ENCODE measurements at places on chromosomes 13 and 19.

DNA sequence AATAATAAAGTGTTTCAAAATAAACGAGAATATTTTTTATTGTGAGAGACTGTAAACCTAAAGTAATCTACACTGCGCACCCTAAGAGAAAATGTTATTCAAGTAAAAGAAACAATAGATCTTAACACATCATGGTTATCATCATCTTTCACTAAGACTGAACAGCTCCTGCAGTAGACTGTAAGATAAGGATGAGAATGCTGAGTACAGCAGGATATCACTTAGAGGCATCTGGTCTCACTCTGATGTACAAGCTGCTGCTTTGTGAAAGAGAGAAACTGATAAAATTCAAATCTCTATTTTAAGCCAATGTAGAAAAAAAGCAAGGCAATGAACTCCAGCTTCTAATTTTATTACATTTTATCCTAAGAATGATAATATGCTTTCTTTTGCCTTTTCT is 261.7 kb upstream of the HTR2A start:
- DNase-seq, result no peak

DNA sequence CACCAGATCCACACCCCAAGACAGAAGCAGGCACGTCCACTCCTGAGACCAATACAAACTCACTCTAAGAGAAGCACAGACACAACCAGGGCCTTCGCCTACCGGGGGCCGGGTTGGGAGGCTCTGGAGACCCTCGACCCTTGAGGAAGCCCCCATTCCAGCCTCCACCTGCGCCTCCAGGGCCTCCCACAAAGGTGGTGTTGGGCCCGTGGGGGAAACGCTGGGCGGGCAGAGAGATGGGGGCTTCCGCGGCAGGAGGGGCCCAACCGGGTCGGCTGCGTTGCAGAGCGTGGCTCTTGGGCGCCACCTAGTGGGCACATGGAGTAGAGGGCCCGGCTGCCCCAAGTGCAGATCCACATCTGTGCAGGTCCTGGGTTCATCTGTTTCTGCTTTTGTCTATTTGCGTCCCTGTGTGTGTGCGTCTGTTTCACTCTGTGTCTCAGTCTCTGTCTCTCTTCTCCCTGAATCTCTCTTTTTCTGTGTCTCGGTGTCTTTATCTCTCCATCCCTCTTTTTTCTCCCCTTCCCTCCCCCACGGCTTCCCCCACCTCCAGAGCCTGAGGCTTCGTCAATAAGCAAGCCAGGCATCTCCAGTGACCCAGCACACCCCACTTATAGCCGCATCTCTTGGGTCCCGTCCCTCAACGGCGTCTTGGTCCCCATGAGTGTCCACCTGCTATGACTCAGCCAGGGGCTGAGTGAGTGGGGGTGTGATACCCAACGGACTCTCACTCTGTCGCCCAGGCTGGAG is 10.5 kb upstream of the TINCR start:
- DNase-seq, result peak; percentile 83

- DNase-seq, result no peak
Observed at GRCh38 chr13:21297447-21297846, 121.0 kb downstream of the MRPL57 start.

GRCh38 chr19:14090509-14091080 is at the start of gene SAMD1:
Gene SAMD1 (minus strand): TSS chr19:14090751.
- peak; percentile 85 for DNase-seq

DNA sequence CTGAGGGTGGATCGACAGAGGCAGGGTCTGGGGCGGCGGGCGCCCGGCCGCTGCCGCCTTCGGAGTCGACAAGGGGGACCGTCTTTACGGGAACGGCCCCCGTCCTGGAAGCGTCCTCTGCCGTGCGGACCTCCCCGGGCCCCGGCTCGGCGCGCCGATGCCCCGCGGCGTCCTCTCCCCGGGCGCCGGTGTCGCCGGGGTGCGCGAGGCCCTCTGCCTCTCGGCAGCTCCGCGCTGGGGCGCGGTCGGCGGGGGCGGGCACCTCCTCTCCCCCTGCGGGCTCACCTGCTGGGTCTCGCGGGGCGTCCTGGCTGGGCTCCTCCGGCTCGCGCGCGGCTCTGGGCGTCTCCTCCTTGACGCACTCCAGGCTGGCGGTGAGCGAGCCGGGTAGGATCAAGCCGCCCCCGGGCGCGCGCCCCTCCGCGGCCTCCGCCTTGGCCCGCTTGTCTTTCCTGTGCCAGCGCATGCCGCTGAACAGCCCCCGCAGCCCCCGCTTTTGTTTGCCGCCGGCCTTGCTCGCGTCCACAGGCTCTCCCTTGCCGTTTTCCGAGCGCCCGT is 1.5 kb downstream of the AMER2 start:
- DNase-seq, result no peak

DNA sequence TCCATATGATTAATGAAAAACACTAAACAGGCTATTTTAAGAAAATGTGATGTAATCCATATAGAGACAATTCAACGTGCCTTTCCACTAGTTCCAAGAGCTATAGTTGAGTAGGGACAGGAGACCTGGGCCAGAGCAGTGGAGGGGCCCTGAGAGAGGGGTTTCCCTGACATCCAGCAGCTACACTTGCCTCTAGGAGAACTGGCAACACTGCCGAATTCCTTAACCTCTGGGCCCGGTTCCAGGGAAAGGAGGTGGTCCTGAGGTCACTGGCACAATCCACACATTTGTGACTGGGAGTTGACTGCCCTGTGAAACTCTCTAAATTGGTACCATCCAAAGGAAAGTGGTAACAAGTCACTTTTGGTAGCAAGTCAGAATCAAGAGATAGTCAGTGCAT is 264.4 kb downstream of the DCLK1 start:
- DNase-seq, result no peak
